ENCODE measurements at places on chromosomes 7 and 10.

DNA sequence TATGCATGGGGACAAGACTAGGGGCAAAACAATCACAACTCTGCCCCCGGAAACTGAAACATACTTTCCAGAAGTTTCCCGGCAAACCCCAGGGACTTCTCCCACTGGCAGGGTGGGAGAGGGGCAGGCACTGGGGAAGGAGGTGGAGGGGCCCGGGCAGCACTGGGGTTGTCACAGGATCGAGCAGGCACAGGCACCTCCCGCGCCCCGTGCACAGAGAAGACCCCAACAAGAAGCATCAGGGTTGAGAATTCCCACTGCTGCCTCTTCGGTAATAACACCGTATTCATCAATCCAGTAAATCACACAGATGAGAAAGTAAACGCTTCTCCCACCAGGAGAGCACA is 490.5 kb downstream of the PTPRN2 start:
- no peak for DNase-seq

DNA sequence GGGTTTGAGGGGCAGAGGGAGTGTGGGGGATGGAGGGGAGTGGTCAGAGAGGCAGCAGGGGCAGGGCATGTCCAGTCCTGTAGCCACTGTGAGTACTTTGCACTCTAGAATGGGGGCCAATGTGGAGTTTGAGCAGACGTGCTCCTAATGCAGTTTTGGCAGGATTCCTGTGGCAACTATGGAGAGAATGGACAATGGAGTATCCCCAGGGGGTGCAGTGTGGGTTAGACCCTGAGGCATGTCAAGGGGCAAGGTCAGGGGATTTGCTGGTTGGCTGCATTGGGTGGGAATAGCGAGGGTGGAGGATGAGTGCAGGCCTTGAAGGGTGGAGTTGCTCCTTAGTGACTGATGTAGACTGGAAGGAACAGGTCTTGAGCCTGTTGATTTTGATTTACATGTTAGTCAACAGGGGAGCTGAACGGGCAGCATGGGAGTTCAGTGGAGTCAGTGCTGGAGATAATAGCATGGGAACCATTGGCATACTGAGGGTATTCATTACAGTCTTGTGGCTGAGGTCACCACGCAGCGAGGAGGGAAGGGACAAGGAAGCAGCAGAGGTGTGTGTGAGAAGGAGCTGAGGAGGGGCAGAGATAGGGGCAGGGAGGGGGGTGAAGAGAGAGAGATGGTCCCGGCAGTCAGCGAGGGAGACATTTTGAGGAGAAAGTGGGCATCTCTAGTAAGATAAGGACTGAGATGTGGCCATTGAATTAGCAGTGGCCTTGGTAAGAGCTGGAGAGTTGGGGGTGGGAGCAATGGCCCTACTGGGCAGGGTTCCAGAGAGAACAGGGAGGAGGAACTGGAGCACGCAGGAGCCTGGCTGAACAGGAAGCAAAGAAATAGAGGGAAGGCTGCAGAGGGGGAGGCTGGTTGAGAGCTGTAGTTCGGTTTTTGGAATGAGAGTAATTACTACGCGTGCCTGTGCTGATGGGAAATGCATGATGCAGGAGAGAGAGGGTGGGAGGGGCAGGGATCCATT is 112.7 kb downstream of the CCNY start:
- DNase-seq, result peak; percentile 12

- DNase-seq, result peak; percentile 6
Measured at GRCh38 chr10:72009425-72010081, 45.4 kb downstream of the CHST3 start.

- DNase-seq, result no peak
Measured at GRCh38 chr10:70560511-70560941, 42.0 kb downstream of the PRF1 start.

DNA sequence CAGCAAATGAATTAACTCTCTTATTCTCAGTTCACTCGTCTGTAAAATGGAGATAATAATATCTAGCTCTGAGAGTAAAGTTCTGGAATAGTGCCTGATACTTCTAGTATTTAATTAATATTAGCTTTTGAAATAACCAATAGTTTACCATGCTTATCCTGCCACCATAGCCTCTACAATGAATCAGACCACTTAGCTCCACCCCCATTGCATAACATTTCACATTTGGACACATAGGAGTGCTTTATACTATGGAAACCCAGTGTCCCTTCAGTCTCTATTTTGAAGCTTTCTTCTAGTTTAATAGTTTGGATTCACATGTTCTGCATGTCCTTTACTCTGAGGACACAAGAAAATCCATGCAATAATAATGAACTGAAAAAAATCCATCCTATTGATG is 427.3 kb upstream of the C7orf33 start:
- DNase-seq, result no peak

DNA sequence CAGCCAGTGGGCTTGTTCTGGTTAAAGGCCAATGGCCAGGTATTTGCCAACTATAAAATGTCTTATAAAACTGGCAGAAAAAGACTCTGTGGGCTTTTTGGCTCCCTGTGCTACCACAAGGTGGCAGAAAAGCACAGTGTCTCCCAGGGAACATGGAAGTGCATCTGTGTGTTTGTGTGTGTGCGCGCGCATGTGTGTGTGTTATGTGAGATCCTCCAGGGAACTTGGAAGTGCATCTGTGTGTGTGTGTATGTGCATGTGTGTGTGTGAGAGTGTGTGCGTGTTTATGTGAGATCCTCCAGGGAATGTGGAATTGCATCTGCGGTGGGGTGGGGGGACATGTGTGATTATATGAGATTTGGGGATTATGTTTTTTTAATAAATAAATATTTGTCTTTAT is 30.2 kb upstream of the ABI1 start:
- DNase-seq, result no peak

DNA sequence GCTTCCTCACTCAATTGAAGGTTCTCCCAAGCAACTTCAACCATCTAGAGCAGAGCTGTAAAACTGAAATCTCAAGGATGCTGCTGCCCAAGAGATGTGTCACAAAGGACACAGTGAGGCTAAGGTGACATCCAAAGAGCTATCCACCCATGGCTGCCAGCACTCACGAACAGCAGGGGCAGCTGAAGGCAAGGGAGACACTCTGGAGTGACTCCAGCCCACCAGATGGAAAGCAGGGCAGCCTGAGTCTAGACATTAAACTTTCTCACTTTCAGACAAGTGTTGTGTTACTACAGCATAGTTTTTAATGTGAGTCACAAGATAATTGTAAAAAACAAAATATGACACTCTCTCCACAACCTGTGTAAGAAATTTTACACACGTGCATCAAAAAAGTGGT is 113.5 kb downstream of the LARP4B start:
- DNase-seq, result no peak

- DNase-seq, result no peak
Measured at GRCh38 chr7:16060502-16060901, 360.8 kb downstream of the CRPPA start.

GRCh38 chr7:71135663-71136062 is 3.7 kb downstream of the GALNT17 start:
- no peak for DNase-seq

- no peak for DNase-seq
Measured at GRCh38 chr10:129755621-129756020, 208.5 kb downstream of the EBF3 start.

DNA sequence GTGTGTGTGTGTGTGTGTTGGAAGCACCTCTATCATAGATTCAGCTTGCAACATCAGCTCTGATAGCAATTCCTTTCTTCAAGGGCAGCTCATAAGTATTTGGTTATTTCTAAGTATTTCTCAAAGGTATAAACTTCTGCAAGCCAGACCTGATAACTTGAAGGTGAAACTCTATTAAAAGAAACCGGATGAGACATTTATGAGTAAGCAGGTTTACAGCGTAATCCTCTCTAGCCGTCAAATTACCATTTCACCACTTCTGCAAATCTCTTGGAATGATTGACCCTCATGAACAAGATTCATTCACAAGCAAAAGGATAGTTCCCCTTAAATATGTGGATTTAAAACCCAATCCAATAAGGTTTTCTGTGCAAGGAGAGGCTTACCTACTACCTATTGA is 23.1 kb downstream of the PDE1C start:
- no peak for DNase-seq

DNA sequence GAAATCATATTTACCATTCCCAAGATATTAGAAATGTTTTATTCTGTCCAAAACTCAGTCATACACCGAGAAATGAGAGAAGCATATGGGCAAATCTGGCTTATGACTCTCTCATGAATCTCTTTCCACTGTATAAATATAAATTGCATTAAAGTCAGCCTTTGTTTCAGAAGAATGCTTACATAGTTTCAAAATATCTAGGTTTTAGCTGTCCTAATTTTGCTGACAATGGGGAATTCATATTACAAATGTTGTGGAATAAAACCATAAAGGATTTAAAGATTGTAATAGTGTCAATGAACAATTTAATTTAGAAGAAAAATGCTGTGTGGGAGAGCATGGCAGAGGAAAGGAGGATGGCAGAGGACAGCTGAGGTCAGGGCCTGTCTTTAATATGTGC is 185.0 kb upstream of the THSD7A start:
- DNase-seq, result no peak

DNA sequence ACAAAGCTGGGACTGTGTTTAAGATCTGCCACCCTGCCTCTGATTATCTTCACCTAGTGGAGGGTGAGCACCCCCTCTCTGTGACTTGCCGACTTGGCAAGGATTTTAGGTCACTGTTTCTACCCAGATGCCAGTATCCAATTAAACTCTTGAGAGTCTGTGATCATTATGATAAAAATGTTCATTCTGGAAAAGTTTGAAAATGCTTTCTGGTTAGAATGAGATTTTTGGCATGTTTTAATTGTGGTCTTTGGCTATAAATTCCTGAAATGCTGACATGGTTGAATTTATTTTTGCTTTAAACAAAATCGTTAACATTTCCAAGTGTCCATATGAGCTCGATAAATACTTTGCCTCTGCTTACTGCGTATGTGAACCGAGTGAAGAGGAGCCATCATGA is 221.4 kb downstream of the BICC1 start:
- DNase-seq, result no peak

DNA sequence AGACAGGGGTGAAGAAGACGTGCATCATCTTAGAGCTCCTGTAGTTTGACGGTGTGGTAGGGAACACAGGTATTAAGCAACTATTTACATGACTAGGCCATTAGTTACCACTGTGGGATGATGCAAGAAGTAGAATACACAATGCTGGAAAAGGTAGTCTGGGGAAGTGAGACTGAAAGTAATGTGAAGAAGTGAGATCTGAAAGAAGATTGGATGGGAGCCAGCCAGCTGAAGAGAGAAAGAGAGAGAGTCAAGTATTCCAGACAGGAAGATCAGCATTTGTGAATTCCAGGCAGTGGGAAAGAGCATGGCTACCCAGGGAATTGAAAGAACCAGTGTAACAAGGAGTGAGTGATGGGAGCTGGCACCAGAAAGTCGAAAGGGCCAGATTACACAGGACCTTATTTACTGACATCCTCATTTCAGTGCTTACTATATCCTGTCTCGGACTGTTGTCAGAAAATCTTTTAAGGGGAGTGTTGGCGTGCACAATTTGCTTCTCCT is 4.0 kb upstream of the CFAP58 start:
- DNase-seq, result no peak

- no peak for DNase-seq
Measured at GRCh38 chr10:7561985-7562384, 104.8 kb downstream of the ITIH5 start.

DNA sequence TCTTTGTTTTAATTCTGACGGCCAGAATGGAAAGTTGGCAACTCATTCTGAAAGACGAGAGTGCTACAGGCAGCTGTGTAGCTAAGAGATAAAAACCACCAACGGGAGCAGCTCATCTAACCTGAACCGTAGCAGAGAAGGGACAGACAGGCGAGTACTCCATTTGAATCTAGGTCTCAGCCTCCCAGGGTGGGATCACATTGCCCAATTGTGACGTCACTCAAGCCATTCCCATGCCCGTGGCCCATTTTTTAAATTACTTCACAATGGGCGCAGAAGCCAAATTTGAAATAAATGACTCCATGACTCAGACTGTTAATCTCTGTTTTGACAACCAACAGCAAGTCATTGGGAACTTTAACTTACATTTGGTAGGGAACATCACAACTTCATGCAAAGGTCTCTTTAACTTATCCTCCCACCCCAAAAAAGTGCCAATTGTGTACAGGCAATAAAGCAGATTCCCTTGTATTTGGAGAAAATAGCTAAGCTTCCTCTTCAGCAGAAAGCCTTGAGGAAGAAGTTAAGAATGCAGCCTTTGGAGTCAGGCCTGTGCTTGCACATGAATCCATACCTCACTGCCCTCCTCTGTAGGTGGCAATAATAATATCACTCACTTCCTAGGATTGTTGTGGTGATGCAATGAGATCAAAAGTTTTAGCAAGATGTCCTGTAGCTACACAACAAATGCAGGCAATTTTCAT is 93.2 kb upstream of the KIF5B start:
- DNase-seq, result no peak

DNA sequence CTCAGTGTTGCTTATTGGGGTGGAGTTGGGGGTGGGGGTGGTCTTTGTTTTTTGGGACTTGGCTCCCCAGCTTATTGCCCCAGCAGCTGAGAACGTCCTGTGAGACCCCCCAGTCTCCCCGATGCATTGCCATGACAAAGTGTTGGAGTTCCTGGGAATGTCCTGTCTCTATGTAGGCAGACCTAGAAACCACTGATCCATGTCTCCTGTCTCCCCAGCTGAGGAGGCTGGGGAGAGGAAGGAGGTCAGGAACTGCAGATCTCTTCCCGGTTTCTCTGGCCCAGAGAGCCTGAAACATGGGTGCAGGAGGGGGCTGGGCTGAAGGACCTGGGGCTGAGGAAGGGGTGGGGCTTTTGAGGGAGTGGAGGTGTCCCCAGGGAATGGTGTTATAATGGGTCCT is 80.2 kb upstream of the GTF2IRD1 start:
- DNase-seq, result no peak

DNA sequence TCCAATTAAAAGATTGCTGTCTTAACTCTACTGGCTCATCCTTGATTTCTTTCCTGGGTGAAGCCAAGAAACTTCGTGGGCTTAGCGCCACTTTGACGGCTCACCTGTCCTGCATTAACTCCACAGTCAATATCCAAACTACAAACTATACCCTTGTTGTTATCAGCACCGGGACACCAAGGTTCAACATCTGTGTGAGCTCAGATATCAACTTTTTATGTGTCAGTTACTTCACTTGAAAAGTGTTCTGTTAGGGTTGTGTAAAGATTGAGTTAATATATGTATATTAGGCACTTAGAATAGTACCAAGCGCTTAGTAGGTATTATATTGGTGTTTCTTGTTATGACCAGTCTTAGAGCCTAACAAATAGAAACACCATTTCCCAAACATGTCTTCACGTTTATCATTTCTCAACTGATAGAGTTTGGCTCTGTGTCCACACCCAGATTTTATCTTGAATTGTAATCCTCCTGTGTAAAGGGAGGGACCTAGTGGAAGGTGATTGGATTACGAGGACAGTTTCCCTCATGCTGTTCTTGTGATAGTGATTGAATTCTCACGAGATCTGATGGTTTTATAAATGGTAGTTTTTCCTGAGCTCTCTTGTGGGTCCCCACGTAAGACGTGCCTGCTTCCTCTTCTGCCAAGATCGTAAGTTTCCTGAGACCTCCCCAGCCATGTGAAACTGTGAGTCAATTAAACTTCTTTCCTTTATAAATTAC is 19.0 kb upstream of the ST8SIA6 start:
- DNase-seq, result no peak

DNA sequence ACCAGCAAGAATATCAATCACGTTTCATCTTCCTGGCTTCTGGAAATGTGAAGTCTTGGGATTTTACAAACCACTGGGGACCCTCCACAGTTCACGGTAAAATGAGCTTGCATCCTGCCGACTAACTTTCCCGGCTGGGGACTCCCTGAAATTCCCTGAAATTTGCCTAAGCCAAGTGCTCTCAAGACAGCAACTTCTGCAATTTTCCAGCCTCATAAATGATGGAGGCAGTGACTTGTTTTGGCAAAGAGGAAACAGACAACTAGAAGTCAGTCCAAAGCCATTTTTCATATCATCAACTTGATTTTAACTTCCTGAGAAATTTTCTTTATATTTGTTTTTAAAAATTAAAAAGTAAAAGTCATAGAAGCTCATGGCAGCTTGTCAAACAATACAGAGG is 212.3 kb downstream of the FANK1 start:
- no peak for DNase-seq

Measured in DMS79 treated with DMSO at 0.1 percent for 48 hours (cell line).